ENCODE measurements at places on chromosomes 12 and 14.

DNA sequence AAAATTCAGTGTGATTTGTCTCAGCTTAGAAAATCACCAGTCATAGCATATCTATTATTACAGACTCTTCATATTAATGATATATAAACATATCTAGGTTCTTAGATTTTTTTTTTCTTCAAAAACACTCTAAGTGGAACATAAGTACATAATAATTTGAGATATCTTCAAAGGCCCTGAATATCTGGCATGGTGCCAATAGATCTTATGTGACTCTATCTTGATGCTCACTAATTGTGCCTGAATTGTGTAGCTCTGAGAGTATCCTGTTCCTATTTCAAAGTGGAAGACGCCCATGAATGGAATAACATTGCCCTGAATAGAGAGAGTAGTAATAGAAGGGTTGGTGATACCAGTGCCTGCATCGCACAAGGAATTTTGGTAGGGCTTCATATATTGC lies 1312.7 kb upstream of the USP15 start:
- DNase-seq: no peak

- no peak for DNase-seq
Observed at GRCh38 chr12:63068857-63069442, 82.1 kb downstream of the AVPR1A start.

DNA sequence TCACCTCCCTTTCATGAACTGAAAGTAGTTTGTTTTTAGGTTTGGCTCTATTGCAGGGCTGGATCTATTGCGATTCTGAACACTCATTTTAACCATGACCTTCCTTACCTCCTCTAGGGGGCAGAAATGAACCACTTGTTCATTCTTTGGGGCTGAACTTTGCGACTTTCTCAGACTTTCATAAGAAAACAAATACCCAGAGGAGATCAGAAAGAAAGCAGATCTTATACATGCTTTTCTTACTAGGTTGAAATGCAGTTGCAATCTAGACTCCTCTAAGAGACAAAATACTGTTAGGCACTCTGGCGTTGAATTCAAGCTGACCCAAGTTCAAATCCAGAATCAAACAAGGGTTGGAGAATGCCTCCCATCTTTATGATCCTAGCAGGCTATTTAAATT lies 32.6 kb upstream of the PLEKHG3 start:
- no peak for DNase-seq

- no peak for DNase-seq
Observed at GRCh38 chr14:105865266-105865903, 339.0 kb downstream of the TMEM121 start.

DNA sequence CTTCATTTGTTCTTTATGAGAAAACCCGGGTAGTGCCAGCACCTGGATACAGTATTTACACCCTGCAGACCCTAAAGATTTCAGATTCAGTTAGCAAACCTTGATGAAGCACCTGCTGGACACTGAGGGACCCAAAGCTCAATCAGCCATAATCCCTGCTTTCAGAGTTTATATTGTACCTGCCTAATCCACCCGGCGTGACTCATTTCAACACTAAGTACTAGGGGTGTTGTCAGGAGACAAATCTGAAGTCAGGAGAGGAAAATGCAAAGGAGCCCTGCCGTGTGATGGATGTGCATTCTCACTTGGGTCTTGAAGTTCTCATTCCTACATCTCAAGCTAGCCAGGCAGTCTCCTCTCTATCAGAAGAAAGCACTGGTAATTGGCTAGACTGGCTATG lies 176.7 kb upstream of the BCL2L14 start:
- DNase-seq: no peak

DNA sequence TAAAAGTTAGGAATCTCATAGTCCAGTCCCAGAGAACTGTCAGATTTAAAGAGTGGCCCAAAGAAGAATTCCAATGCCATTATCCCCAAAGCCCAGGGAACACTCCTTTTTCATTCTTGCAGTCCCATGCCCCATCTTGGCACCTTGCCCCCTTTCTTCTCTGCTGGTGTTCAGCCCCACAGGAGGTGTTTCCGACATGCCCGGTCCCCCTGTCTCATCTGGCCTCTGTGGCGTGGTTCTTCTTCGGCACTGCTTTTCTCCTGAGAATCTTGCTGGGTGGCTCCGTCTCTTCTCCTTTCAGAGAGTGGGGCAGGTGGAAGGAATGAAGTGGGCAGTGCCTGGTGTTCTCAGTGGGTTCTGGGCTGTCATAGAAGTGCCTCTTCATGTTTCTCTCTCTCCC lies 64.7 kb downstream of the VCPKMT start:
- DNase-seq: no peak

- no peak for DNase-seq
Observed at GRCh38 chr14:23366426-23366921, 1.5 kb upstream of the EFS start.

DNA sequence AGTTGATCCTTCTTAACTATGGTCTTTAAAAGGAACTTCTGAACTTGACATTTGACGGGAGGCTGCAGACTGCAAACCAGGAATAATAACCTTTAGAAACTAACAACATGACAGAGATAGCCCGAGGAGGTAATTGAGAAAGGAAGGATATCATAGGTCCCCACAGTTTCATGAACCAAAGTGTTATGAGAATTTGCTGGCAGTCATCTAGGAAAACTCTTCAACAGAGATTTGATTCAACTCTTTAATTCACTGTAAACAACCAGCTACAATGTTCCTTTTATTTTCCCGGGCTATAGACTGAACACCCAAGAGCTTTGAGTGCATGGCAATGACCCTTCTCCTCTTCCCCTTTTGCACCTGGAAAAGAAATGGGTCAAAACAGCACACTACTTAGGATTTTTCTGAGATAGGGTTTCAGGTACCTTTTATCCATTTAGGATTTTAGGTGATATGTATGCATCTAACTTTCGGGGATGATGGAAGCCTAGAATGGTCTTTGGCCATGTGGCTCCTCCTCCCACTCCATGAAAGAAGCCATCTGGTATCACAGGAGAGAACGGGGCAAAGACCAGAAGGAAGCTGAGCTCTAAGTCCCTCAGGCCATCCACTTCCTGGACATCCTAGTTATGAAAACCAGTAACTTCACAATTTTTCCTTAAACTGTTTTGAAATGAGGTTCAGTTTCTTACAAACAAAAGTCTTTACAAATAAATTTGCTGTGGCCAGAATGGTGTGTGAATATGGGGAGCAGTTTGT lies 23.0 kb downstream of the GLT8D2 start:
- DNase-seq: no peak

GRCh38 chr14:63893701-63894458 lies 41.1 kb downstream of the SYNE2 start:
- no peak for DNase-seq

- no peak for DNase-seq
Observed at GRCh38 chr12:68065163-68065562, 75.9 kb downstream of the IFNG-AS1 start.

DNA sequence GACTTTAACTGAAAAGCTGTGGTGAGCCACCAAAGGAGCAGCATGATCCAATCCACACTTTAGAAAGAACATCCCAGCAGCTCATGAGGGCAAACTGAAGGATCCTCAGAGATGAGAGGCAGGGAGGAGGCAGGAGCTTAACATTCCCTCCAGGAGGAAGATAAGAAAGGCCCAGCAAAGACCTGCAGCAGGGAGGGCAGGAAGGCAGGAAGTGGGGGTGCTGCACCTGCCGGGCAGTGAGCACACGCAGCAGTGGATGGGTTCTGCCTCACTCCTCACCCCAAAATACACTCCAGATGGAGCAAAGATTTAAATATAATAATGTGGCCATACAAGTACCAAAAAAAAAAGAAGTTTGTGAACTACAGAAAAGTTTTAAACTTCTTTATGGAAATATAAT lies 48.4 kb downstream of the GCH1 start:
- DNase-seq: no peak

DNA sequence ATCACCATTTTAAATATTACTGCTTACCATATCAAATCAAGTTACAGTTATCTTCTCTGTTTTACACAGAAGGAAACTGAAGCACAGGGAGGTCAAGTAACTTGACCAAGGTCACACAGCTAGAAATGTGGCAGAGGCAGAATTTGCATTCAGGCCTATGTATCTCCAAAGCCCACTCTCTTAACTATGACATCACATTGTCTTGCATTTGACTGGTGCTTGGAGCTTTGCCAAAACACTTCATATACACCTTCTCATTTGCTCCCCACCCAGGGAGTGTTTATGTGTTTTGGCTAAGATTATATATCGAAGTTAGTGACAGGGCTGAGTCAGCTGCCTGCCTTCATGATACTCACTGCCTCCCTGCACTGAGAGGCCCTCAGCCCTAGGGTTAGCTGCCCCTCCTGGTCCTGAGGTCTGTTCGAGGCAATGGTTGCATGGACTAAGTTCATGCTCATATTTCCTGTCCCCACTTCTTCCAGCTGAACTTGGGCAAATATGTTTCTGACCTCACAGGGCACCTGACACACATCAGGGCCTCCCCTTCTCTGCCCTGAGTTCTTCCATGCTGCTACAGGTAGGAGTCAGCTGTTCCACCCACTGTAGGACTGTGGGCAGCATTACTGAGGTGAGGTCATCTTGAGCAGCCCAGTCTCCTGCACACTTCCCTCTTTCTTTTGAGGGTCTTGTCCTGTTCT lies 1.8 kb downstream of the GALNT6 start:
- DNase-seq: no peak

DNA sequence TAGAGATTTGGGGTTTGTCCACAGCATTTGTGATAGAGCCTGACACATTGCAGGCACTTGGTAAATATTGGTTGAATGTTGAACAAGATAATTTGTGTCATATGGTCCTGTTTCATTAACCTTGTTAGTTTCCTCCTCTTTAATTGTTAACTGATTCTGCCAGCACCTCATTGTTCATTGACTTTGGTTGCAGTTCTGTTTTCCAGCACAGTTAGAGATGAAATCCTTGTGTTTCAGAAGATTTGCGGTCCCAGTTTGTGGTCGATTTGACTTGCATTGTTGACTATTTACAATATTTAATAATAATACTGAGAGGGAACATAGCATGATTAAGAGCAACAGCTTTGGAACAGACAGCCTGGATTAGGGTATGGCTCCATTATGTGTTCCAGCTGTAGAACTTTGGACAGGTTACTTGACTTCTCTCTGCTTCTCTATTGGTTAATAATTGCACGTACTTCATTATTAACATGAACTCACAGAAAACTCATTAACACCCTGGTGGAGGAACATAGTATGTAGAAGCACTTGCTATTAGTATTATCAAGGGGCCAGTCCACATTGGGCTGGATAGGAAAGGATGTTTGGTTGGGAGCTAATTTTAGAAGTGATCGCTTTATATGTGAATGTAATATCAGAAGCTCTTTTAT lies 8.7 kb downstream of the DRAM1 start:
- DNase-seq: no peak

- no peak for DNase-seq
Observed at GRCh38 chr12:46167412-46167811, 101.4 kb downstream of the SLC38A1 start.

GRCh38 chr12:7158781-7159609 lies 28.8 kb downstream of the CLSTN3 start:
- no peak for DNase-seq

DNA sequence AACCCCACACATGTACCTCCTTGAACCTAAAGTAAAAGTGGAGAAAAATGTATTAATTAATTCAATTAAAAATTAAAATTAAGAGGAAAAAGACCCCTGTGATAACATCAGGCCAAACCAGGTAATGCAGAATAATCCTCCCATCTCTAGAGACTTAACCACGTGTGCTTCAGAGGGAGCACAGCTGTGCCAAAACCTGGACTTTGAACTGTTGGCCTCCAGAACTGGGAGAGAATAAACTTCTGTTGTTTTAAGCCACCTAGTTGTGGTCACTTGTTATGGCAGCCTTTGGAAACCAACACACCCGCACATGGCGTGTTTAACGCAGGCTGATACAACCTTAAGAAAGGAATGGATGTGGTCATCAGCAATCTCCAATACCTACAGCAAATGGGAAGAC lies 23.8 kb downstream of the OAS2 start:
- no peak for DNase-seq

- DNase-seq: no peak
Observed at GRCh38 chr14:87600240-87600639, 392.7 kb downstream of the GALC start.

DNA sequence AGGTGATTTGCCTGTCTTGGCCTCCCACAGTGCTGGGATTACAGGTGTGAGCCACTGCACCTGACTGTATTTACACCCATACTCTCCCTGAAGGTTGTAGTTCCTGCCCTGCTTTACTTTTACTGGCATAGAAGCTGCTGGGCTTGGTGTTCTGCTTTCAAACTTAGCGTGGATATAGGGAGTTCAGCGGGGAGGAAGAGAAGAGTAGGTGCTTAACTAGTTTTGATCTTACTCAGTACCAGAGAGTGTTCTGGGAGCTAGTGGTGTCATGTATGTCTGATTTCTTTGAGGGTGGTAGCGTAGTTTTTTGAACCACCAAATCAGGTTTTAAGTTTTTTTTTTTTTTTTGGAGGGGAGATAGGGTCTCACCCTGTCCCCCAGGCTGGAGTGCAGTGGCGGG lies 13.8 kb downstream of the RCOR1 start:
- DNase-seq: no peak

DNA sequence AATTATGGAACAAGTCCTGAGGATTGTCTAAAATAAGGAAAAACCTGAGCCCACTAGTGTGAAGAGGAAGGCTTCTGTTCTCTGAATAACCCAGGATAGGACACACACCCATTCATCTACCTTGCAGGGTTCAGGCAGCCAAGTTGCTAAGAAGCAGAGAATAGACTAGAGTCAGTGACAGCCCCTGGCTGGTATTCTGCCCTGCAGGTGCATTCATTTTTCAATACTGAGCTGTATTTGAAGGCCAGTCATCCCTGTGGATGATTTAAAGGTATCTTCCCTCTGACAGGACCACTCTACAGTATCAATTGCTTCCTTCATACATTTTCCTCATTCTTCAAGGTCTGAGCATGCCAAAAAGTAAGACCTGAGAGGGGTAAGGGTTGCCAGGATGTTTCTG lies 22.9 kb downstream of the WNT5B start:
- no peak for DNase-seq

DNA sequence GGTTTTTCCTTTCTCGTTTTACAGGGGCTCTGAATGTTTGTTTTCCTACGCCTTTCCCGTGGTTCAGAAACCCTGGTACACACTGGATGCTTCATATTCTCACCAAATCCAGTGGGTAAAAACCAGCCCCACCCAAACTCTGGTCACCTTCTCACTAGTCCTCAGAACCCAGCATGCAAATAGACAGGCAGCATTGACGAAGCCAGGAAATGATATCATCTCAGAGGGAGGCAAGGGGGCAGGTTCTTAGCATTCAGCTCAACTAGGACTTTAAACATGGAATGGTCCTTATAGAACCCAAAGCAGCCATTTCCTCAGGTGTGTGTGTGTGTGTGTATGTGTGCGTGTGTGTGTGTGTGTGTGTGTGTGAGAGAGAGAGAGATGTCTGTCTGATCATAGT lies 142.0 kb downstream of the KCNK10 start:
- no peak for DNase-seq

DNA sequence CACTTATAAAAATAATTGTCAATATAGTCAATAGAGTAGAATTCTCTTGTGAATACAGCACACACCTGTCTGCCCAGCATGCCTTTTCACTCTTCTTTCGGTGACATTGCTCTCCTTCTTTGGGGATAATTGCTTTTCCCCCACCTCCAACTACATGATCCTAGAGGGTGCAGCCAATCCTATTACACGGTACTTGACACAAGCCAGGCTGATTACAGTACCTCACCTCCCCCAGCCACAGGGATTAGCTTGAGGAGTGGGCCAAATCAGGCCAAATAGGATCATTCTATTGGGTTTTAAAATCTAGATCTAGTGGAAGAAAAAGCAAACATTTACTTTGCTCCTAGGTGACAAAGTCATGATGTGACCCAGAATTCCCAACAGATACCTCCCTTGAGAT lies 16.8 kb upstream of the NFYB start:
- no peak for DNase-seq

All from T-helper 1 cell (primary cell).